Common myeloid progenitor, CD34-positive (primary cell): ENCODE measurements at places on chromosomes 7 and 10.
A peak's percentile ranks its signal among the peaks of the same experiment; 100 is the strongest.

DNA sequence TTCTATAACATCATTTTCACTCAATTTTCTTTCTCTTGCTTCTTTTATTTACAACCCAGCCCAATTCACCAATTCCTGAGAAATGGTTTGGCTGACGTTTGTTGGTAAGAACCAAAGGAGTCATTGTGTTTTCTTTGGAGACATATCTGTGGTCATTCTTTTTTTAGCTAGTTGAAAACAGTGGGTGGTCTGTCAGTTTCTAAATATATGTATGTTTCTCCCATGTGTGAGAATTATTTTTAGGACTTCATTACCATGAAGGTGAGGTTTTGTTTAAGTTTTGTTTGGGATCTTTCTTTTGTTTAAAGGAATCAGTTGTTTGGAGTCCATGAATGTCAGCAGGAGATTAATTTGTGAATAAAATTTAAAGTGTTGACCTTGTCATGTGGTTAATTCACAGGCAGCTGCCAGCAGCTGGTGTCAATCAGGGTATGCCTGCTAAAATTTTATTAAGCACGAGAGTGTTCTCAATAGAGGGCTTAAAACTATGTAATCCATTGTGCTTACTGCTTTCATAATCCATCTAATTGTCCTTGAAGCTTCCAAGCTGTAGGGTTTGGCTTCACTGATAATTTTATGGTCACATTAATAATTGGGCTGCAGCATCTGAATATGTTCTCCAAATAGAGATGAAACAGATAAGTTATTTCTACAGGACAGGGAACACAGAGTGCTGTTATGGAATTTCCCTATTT lies 38.7 kb downstream of the INSYN2A start:
- no peak for DNase-seq

GRCh38 chr10:60964257-60965235 lies 20.6 kb upstream of the RHOBTB1 start:
- DNase-seq: peak; percentile 63

GRCh38 chr10:112639298-112639697 lies 192.3 kb downstream of the VTI1A start:
- no peak for DNase-seq

- peak; percentile 62 for DNase-seq
These were observed 45.2 kb upstream of the BHLHA15 start for GRCh38 chr7:98165827-98166667.

DNA sequence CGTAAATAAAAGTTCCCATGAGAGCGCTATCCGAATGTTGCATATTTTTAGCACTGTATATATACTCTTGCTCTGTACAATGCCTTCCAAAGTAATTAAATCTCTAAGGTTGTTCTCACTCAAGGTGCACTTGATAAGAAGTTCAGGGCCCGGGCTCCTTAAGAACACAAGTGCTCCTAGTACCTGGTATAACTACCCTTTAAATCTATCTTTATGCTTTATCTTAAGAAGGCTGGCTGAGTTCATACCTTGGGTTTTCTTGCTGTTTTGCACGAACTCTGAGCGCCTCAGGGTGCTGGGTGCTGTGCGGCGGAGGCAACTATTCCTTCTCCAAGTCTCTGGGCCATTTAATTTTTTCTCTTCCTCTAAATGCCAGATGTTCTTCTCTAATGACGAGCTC lies 80.4 kb downstream of the DNMBP start:
- DNase-seq: no peak

GRCh38 chr10:87685832-87686574 lies 26.3 kb downstream of the PAPSS2 start:
- no peak for DNase-seq

- no peak for DNase-seq
These were observed 8.0 kb upstream of the MOGAT3 start for GRCh38 chr7:101208794-101209193.

DNA sequence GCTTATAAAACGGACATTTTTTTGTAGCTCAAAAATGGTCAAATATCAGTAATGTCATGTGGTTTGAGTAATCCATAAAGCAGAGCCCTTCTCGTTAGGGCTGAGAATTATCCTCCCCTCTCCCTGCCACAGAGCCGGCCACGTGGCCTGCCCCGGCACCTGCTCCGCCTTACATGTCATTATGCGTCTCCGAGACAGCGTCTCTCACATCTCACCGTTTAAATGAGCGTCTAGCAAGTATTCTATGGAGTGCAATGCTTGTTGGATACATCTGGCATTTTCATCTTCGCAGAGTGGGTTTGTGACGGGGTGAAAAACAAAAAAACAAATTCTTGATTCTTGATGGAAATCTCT lies 86.1 kb downstream of the CUX1 start:
- no peak for DNase-seq

DNA sequence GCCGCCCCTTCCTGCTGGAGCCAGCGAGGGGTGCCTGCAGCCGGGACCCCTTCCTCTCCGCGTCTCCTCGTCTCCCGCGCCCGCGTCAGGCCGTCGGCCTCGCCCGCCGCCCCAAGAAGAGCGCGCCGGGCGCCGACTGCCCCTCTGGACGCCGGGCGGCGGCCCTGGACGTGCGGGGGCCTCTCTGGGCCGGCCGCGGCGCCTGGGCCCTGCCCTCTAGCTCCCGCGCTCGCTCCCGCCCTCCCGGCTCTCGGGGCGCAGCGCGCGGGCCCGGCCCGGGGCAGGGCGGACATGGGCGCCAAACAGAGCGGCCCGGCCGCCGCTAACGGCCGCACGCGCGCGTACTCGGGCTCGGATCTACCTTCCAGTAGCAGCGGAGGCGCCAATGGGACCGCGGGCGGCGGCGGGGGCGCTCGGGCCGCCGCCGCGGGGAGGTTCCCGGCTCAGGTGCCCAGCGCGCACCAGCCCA lies 704 bp downstream of the ZNRF2 start:
- no peak for DNase-seq

- DNase-seq: no peak
These were observed 149.8 kb downstream of the AMPH start for GRCh38 chr7:38481401-38481800.

DNA sequence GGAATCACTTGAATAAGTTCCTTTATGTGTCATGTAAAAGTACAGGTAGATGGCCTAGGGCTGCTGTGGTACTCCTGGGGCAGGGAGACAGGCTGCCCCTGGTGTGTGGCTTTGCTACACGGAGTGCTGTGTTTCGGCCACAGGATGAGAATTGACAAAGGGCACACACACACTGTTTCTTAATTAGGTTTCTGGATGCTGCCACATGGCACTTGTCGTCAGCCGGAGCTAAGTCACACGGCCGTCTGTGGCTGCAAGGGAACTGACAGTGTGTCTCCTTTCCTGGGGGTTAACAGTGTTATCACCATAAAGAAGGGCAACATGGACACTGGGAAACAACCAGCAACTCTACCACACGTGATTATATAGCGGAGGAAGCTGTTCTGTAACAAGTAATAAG lies 55.7 kb upstream of the CREB5 start:
- DNase-seq: no peak

DNA sequence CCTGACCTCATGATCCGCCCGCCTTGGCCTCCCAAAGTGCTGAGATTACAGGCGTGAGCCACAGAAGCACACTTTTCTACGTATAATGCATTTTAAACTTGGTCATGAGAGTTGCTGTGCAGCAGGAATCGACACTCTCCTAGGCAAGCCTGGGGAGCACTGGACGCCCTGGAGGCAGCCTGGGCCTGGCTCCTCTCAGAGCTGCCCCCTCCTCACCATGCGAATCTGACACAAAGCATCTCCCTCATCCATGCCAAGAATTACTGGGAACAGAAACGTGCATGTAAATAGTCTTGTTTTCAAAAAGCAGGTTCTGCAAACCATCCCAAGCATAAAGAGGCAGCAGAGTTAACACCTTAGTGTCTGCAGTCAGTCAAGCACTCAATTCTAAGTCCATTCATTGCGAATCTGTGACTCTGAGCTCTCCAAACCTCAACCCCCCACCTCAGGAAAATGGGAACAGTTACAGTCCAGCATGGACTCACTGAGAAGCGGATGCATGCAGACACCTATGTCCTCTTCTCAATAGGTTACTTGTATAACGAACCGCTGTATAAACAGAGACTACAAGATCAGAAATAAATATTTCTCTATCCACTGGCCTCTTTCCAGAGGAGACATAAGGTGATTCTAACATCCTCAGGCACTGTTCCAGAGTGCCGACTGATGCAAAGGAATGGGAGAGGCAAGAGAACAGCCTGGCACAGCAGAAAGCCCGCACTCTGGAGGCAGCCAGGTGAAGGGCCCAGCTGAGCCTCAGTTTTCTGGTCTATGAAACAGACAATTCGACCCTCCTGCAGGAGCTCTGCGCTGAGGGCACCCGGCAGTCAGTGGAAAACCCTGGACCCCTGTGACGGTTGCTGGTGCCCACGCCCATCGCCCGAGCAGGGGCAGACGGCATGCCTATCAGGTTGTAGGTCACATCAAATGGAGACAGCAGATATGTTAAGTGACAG lies 68.9 kb downstream of the MAD1L1 start:
- no peak for DNase-seq

DNA sequence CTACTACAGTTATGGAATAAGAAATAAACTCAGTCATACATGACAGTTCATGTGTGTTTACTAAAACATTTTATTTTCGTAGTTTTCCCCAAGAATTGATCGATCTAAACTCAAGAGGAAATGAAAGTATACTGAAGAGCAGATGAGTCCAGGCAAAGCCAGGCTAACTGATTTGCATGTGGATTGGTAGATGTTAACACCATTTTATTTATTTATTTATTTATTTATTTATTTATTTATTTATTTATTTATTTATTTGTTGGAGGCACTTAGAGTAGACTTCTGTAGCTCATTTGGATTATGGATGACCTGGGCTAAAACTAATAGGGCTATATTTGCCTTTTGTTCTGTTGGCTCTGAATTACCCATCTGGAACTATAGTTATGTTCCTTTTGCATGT lies 68.5 kb upstream of the DKK1 start:
- DNase-seq: no peak

GRCh38 chr10:14371581-14371980 lies 40.9 kb upstream of the FRMD4A start:
- DNase-seq: no peak

DNA sequence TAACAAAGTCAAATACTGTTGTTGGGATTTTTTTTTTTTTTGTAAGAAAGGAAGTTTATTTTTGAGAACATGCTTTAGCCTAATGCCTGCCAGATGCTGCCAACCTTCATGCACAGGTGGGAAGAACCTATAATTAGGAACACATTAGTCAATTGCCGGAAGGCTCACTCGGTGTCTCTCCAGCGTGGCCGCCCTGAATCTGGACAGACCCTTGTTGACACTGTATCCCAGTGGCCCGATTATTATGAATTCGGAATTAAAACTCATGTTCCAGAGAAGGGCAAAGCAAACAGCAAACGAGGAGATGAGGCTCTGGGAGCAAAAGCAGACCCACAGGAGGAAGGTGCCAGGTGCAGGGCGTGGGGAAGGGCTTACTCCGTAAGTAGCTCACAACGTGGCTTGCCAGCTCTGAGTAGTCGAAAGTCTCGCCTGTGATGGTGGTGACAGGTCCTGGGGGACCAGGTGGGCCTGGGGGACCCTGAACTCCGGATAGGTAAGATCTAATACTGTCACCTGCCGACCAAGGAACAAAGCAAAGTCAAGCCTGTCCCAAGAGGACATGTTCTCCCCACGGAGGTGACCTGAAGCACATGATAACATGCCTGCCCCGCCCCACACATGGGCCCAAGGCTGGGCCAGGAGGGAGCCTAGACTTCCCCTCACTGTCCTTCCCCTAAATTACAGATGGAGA lies 48.3 kb downstream of the COL17A1 start:
- no peak for DNase-seq

DNA sequence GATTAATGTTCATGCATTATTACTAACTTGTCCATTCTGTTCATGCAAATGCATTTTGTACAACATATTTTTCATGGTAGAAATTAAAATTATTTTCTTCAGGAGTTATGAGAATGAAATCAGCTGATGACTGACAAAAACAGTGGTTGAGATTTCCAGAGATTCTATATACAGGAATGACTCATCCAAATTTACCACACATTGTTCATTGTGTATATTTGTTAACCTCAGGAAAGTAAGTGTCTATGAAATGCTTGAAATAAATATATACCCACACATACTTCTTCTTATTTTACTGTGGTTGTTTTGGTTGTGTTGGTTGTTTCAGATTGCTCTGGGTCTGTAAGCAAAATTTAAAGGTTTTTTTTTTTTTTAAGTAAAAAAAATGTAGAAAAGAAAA lies 108.1 kb upstream of the SP8 start:
- DNase-seq: no peak

DNA sequence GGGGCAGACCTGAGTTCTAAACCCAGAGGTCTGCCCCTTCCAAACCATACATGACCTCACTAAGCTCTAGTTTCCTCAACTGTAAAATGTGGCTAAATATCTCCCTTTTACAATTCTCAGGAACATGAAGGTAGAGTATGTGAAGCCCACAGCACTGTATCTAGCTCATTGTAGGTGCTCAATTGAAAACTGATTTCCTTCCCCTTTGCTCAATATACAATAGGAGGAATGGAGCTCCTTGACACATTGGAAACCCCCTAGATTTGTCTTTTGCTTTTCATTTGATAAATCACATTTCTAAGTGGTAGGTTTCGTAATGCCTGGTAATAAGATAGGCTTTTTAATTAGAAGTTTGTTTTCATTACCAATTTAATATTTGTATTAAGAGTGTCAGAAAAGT lies 153.3 kb downstream of the ARID5B start:
- DNase-seq: peak; percentile 49

DNA sequence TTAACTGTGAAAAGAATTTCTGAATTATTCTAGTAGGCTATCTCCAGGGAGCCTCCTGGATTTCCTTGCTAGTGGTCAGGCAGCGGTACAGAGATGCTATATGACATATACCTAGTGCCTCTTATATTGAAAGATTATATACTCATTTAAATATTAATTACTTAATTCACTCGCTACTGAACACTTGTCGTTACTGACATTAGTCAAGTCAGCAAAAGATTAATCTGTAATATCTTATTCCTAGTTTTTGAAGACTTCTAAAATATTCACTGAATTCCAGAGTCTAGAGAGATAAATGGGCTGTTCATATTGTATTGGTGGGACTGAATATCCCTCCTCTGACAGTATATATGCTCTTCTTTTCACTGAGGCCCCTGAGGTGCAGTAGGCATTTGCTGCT lies 2.9 kb downstream of the SEMA3E start:
- DNase-seq: no peak
